Stimulated activated CD4-positive, alpha-beta T cell treated with anti-CD3 and anti-CD28 coated beads, Interleukin-4, amount 100 ng/mL, for 1 hour (primary cell): ENCODE measurements at places on chromosomes 3 and 15.
A peak's percentile ranks its signal among the peaks of the same experiment; 100 is the strongest.

DNA sequence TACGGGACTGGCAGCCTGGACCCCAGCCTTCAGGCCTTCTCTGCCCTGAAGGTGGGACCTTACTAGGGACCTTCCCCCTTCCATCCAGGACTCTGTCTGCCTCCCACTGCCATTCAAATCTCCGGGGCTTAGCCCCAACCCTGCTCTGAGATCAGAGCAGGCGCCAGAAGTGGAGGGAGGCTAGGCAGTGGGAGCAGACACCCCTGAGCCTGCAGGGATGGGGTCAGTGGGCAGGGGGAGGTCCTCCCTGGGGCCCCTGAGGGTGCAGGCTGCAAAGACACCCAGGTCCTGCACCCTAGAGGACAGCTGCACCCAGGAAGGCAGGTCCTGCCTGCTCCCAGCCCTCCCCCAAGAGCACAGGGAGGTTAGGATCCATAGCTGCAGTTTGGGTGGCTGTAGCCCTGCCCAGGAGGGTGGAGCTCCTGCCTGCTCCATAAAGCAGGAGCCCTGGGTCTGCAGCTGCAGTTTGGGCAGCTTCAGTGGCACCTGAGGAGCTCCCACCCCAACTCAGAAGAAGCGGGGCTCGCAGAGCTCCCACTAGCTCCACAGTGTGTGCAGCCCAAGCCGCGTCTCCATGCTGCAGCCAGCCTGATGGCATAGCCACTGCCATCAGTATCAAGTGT, 8.1 kb upstream of the POC1A start:
- DNase-seq = no peak

- no peak for DNase-seq
These were observed 99.9 kb downstream of the TLE3 start for GRCh38 chr15:69997813-69998212.

DNA sequence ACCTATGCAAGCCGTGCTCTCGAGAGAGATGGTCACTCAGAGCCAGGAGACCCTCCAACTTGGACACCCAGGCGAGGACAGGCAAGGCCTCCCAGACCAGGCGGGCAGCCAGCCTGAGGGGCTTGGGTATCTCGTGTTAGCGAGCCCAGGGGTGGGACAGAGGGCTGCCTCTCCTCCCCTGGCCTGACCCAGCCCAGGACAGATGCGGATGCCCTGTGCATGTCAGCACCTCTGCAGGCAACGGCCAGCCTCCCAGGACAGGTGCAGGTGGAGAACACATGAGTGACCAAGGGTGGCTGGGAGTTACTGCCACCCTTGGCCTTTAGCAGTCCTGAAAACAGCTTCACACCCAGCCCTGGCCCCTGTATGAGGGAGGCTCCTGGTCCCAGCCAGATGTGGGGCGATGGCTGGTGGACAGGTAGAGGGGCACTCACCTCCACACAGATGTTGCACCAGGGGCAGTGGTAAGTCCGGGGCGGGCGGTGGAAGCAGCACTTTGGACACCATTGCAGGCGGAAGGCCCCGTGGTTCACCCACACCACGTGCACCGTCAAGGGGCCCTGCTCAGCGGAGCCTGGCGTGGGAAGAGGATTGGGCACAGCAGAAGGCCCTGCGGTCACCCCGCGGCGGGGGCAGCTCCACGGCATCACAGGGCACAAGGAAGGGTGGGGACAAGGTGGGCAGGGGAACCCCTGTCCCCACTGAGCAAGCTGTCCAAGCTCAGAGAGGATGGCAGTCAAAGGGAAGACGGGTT, 2.1 kb downstream of the ZDHHC19 start:
- DNase-seq = no peak

DNA sequence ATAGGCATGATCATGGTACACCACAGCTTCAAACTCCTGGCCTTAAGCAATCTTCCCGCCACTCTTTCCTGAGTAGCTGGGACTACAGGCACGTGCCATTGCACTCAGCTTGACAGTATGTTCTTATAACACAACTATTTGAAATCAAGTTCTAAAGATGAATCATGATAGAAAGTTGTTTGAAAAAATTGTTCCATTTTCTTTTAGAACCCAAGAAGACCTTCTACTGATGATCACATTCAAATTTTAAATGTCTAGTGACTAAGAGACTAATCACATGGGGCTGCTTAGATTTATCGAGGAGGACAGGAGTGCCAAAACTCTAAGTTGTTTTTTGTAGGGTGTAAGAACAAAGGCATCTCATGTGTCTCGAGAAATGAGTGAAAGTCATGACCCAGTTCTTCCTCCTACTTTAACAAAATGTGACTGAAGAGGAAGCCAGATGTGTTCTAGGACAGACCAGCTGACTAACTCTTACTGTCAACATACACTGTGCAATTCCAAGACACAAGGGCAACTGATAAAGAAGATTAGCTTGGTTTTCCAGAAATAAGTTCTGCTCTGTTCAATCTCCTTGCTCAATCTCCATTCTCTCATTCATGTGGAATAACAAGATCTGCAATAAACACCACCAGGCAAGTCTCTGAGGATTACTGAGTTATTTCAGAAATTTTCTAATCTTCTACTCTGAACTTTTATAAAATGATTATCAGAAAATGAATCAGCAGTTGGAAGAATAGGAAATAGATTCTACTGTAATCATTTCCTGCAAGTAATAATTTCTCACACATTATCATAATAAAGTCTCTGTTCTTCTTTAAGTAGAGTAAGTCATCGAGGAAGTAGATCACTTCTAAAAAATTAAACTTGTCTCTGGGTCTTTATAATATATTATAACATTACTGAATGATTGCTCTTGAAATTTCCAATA, 122.6 kb upstream of the CCNL1 start:
- no peak for DNase-seq

DNA sequence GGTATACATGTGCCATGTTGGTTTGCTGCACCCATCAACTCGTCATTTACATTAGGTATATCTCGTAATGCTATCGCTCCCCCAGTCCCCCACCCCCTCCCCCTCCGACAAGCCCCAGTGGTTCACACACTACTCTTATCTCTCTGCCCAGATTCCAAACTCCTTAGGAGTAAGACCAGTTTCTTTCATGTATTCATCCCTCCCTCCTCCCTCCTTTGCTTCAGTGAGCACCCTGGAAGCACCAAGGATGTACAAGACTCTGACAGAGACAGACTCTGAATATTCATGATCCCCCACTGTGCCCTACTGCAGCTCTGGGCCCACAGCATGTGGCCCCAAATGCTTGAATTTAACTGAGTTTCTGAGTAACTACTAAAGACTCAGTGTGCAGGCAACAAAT, 113.8 kb upstream of the RAD18 start:
- DNase-seq = no peak

- no peak for DNase-seq
These were observed 17.3 kb upstream of the SOX14 start for GRCh38 chr3:137746808-137747207.

DNA sequence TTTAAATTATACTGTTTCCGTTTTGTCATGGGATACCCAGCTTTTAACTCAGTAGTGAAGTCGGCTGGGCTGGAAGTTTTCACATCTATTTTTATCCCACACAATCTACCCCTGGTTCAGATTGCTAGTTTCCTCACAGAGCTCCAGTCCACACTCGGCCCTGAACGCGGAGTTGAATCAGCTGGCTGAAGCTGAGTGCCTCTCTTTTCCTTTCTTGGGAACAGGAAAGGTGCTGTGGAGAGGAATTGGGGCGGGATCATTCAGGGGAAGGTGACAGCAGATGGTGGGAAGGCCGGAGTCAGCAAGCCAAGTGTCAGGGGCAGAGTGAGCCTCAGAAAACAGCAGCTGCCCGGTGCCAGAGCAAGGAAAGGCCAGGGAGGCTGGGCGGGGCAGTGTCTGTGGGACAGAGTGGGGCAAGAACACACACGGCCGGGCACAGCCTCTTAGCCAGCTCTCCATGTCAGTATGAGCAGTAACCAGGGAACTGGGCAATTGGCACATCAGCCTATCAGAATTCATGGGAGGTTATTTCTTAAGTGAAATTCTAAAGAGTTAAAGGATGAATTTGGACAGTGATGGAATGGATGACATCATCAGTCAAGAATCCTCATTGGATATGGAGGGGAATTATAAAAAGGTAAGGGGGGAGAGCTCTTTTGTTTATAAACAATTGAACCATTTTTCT, 135.7 kb upstream of the IL12A start:
- DNase-seq = no peak

GRCh38 chr15:56757875-56758274, 24.6 kb upstream of the ZNF280D start:
- no peak for DNase-seq

GRCh38 chr15:48693484-48693883, 48.0 kb upstream of the FBN1 start:
- no peak for DNase-seq

- no peak for DNase-seq
These were observed 266.8 kb downstream of the ZNF385D start for GRCh38 chr3:21484057-21484827.

DNA sequence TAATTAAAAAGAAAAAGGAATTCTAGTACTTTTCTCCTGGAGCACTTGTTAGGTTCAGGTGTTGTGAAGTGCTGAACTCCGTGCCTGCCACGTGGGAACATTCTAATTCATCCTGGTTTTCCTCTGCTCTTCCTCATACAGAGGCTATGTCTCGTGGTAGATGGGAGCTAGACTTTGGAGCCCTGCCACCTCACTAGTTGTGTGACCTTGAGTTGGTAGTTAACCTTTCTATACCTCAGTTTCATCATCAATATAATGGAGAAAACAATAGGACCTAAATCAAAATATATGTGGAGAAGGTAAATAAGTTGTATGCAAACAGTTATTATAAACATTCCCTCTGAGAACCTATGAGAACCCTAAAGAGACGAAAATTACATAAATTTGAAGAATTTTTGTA, 10.6 kb downstream of the ALAS1 start:
- no peak for DNase-seq

- DNase-seq = no peak
These were observed 13.6 kb downstream of the ACKR2 start for GRCh38 chr3:42822828-42823227.

GRCh38 chr15:63483521-63484371, 20.6 kb upstream of the USP3 start:
- no peak for DNase-seq

DNA sequence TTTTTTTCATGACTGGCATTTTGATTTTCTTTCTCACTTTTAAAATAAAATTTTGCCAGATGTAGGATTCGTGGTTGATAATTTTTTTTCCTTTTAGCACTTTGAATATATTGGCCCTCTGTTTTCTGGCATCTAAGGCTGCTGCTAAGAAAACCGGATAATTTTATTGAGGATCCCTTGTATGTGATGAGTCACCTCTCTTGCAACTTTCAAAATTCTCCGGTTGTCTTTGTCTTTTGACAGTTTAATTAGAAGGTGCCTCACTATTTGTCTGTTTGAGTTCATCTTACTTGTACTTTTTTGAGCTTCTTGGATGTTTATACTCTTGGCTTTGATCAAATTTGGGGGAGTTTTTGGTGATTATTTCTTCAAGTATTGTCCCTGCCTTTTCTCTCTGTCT, 349.7 kb downstream of the LPP start:
- DNase-seq = no peak

DNA sequence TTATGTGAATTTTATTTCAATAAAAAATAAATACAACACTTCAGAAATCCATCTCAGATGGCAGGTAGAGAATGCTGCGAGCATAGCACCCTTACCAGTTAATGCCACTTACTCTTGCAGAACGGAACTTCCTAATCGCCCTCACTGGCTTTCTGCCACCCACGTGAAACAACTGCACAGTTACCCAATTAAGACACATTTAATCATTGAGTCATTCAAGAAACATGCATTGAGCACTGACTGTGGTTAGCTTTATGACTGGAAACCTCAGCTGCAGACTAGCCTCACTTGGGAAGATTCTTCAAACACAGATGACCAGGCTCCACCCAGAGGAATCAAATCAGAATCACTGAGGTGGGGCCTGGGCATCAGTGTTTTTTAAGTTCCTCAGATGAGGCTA, 5.6 kb upstream of the MFGE8 start:
- DNase-seq = no peak

GRCh38 chr3:58120075-58120812, 90.5 kb downstream of the DNASE1L3 start:
- no peak for DNase-seq

DNA sequence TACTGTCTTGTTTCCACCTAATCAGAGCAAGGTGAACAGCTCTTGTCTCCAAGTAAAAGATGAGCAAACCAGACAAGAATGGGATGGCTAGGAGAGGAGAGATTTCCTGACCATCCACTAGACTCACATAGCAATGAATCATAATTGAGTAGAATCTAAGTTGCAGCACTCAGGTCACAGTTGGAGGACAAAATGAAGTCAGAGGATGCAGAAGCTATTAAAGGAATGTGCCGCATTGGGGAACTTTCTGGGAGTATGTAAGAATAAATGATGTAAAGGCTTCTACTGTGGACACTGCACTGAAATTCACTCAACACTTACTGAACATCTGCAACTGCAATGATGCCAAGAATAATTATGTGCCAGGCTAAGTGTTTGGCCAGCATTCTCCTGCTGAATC, 217.4 kb upstream of the WNT5A start:
- DNase-seq = no peak

DNA sequence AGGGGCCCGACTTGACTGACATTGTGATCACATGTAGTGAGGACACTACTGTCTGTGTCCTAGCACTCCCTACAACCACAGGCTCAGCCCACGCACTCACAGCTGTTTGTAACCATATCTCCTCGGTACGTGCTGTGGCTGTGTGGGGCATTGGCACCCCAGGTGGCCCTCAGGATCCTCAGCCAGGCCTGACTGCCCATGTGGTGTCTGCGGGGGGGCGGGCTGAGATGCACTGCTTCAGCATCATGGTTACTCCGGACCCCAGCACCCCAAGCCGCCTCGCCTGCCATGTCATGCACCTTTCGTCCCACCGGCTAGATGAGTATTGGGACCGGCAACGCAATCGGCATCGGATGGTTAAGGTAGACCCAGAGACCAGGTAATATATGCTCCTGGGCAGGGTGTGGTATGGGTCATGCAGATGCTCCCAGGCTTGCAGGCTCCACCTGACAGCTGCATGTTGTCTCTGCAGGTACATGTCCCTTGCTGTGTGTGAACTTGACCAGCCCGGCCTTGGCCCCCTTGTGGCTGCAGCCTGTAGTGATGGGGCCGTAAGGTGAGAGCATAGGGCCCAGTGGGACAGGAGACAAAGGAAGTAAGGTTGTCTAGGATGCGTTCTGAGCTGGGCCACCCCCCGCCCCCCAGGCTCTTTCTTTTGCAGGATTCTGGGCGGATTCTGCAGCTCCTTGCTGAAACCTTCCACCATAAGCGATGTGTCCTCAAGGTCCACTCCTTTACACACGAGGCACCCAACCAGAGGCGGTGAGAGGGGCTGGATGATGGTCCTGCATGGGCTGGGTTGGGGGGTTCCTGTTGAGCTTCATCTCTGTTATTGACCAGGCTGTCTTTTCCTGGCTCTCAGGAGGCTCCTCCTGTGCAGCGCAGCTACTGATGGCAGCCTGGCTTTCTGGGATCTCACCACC, 4.4 kb downstream of the DALRD3 start:
- DNase-seq = peak; percentile 54

GRCh38 chr15:74123131-74123429, 7.3 kb upstream of the ISLR2 start:
- no peak for DNase-seq
